Stimulated activated CD8-positive, alpha-beta memory T cell treated with anti-CD3 and anti-CD28 coated beads, Interleukin-2, amount 100 ng/mL, for 1 hour (primary cell): ENCODE measurements at places on chromosomes 1 and 21.

DNA sequence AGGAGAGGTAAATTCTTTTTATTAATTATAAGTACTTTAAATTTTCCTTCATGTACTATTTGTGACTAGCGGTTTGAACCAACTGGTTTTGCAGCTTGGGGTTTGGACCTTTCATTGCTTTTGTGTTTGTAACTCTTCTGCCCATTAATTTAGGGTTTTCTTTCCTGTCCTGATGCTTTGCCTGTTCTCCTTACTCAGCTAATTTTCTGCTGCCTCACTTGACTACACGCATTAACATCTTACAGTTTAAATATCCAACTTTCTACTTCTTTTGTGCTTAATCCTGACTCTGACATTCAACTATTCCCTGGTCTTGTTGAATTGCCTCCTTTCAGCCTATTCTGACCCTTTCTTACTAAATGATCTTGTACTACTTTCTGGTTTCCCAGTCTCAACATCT lies 135.6 kb downstream of the PTPRC start:
- no peak for DNase-seq

GRCh38 chr1:12035312-12035711 lies 16.0 kb downstream of the MIIP start:
- DNase-seq = no peak

- DNase-seq = no peak
Measured at GRCh38 chr1:35555601-35556477, 1.4 kb downstream of the KIAA0319L start.

DNA sequence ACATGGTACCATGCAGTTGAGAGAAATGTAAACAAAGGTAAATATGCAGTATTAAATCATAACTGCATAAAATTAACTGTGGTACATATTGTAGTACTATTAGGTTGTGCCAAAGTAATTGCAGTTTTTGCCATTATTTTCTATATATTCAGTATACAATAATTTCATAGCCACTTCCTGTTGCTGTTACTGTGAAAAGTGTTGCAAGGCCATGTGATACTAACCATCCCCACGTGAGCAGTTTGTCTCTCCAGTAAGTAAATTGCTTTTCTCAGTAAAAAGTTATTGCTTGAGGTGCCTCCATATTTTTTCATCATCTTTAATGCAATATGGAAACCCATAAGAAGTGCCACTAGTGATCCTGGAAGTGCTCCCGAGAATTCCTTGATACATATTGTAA lies 19.6 kb upstream of the METTL18 start:
- no peak for DNase-seq

DNA sequence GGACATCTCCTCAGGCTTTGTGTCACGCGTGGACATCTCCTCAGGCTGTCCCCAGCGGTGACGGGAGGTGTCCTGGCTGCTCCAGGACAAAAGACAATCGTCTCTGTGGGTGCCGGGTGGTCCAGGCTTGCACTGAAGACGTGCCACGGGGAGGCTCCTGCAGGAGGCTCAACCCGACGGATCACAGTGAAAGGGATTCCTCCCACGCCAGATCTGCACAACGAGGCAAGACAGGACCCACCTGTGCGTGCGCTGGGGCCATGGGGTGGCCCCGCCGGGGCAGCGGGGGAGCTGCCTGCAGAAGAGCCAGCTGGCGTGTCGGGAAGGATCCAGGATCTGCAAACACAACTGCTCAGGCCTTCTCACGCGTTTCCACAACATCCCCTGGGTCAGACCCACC lies 18.8 kb upstream of the ARHGEF16 start:
- no peak for DNase-seq

- no peak for DNase-seq
Measured at GRCh38 chr1:53591924-53592323, 132.7 kb downstream of the DMRTB1 start.

- no peak for DNase-seq
Measured at GRCh38 chr1:186858923-186859322, 30.2 kb downstream of the PLA2G4A start.

DNA sequence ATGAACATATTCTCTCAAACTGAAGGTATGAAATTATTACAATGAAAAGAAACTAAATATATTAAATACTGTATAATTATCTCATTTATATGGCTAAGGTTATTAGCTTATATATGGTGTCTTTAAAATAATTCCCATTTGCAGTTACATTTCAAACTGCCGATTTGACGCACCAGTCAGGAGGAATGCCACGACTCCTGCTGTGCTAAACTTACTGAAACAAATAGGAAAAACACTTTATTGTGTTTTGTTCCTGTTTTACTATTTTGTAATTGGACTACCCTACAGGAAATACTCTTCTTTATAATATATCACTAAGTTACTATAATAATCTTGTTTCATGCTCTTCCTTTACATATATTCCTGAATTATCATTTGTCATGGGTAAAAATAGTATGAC lies 117.8 kb downstream of the DPYD start:
- no peak for DNase-seq
